ENCODE measurements at places on chromosomes 3 and 15.

- no peak for DNase-seq
Observed at GRCh38 chr15:83066034-83066733, 868 bp downstream of the BTBD1 start.

- DNase-seq: no peak
Observed at GRCh38 chr3:183909030-183909600, 24.4 kb upstream of the PARL start.

DNA sequence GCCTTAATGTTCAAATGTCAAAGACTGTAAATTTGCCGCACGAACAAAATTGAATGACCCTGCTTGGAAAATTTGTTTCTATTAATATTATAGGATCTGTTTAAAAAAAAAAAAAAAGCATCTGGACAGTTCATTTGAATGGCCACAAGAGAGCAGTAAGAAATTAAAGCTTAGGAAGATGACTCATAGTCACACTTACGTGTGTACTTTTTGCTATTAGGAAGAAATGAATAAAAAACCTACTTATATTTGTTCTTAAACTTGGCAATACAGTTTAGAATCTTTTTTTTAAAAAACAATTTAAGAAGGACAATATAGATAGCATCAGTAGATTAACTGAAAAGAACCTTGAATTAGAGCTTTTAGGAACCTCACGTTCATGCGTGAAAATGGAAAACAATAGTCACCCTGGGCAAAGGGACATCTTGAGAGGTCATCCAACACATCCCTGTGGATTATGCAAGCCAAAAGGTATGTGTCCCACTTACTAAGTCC lies 621.8 kb downstream of the MECOM start:
- no peak for DNase-seq

GRCh38 chr3:1501406-1502115 lies 408.7 kb downstream of the CNTN6 start:
- no peak for DNase-seq

DNA sequence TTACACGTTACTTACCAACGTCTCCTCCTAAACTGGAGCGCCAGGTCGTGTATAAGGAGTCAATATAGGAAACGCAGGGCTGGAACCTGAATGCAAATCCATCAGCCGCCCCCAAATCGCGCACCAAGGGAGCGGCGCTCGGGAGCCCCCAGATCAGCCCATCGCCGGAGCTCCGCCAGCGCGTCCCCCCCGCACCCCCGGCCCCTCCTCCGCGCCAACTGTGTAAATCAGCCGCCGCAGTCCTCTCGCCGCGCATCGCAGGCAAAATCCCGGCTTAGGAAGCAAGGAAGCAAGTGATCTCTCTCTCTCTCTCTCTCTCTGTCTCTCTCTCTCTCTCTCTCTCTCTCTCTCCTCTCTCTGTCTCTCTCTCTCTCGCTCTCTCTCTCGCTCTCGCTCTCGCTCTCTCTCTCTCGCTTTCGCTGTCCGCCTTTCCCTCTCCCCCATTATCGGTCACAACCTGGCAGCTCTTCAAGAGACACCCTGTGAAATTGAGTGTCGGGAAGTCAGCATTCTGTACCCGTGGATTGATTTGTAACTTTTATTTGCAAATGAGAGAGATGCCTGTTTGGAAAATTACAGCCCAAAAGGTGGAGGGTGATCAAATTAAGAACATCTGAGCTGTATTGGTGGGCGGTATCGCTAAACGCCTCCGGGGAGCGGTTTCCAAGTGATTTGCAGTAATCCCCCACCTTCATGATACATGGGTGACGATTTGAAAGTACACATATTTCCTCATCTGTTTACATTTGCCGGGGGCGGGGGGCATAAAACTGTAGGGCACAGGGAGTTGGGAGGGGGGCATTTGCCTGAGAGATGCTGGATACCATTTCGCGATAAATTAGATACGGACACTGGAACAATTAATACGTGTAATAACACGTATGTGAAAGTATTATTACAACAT lies 645 bp upstream of the SLITRK3 start:
- peak; percentile 8 for DNase-seq

DNA sequence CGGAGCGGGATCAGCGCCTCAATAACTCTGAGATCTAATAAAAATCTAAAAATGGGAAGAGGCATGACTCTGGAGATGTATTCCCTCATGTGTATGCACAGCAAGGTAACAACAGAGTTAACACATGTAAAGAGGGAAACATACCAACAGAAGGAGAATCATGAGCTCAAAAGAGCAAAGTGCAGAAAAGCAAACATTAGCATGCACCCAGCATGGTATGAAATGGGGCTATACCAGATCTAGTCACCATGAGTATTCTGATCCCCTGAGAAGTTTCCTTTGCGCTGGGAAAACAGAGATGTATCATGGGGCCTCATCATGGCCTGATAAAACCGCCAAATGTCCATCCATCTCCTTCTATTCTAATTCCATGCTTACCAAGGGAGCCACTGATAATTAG lies 129.1 kb downstream of the GLDN start:
- no peak for DNase-seq

GRCh38 chr3:160225176-160226025 lies at the start of gene C3orf80:
Gene C3orf80 (plus strand): TSS chr3:160225422. CDS start chr3:160225636, 214 bp downstream.
- peak; percentile 83 for DNase-seq

All from BE2C (cell line).